ENCODE measurements at places on chromosomes 2 and 18.
A peak's percentile ranks its signal among the peaks of the same experiment; 100 is the strongest.

DNA sequence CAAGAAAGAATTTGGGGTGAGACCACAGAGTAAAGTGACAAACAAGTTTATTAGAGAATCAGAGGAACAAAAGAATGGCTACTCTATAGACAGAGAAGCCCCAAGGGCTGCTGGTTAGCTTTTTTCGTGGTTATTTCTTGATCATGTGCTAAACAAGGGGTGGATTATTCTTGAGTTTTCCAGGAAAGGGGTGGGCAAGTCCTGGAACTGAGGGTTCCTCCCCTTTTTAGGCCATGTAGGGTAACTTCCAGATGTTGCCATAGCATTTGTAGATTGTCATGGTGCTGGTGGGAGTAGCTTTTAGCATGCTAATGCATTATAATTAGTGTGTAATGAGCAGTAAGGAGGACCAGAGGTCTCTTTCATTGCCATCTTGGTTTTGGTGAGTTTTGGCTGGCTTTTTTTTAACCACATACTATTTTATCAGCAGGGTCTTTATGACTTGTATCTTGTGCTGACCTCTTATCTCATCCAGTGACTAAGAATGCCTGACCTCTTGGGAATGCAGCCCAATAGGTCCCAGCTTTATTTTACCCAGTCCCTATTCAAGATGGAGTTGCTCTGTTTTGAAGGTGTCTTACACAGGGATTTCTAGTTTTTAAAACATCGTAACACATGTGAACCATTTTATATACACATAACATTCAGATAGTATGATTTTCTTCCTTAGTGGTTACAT is 77.8 kb downstream of the MYO1B start:
- DNase-seq, result no peak

- no peak for DNase-seq
Measured at GRCh38 chr2:151765760-151766410, 31.6 kb upstream of the NEB start.

- DNase-seq, result no peak
Measured at GRCh38 chr2:14867853-14868252, 235.3 kb downstream of the LRATD1 start.

- no peak for DNase-seq
Measured at GRCh38 chr18:51361130-51361860, 163.8 kb upstream of the MEX3C start.

- peak; percentile 20 for DNase-seq
Measured at GRCh38 chr18:56615738-56616520, 22.5 kb downstream of the TXNL1 start.

DNA sequence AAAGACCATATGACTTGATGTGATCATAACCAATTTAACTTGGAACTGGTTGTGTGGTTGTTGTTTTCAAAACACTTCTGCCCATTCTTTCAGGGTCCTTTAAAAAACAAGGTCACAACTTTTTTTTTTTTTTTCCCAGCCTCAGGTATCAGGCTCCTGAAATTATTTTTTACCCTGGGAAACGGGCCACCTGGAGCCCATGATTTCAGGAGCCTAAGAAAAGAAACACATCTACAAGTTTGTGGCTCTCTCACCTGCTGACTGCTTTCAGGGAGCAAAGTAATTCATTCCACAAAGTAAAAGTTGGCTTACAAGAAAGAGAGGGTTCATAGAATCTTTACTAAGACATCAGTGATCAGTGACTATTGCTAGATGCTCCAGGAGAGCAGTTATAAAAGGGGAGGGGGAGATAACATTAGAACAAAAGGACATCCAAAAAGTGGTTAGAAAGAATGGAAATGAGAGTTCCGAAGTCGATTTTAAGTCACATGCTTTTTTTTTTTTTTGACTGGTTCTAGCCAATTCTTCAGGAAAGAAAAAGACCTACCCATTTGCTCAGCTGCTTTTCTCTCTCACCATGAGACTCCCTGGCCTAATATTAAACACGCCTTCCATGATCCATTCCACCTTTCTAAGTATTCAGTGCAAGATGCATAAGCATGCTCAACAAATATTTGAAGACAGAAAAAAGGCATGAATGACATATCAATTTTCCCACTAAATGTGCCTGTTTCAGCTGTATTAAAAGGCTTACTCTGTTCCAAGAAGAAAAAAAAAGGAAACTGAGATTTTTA is 267.3 kb downstream of the LRATD1 start:
- DNase-seq, result no peak

DNA sequence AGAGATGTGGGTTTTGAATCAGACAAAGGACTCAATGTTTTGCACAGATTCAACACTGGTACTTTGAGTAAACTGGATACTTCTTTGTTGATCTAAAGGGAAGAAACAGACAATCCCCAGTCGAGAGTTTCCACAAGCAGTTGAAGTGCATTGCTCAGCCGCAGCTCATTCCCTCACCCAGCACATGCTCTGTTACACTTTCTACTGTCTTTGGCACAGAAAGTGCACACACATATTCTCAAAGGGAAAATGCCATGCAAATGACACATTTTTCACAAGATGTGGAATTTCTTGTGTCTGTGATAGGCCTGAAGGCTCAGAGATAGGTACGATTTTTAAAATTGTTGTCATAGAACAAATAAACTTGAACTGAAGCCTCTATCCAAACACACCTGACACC is 258.9 kb upstream of the TRIB2 start:
- no peak for DNase-seq

DNA sequence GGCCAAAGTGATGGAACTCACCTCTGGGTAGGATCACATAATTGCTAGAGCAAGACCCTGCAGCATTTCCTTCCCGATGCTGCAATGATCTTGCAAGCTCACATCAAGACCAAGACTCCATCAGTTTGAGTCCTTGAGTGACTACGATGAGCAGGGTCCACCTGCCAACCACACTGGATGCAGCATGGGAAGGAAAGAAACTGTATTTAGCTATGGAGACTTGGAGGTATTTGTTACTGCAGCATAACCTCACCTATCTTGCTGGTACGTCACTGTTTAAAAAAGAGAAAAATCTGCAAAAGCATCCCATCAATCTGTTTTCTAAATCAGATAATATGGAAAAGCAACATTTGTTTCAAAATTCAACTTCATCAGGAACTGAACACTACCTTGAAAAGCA is 2.5 kb downstream of the RNF152 start:
- DNase-seq, result no peak

DNA sequence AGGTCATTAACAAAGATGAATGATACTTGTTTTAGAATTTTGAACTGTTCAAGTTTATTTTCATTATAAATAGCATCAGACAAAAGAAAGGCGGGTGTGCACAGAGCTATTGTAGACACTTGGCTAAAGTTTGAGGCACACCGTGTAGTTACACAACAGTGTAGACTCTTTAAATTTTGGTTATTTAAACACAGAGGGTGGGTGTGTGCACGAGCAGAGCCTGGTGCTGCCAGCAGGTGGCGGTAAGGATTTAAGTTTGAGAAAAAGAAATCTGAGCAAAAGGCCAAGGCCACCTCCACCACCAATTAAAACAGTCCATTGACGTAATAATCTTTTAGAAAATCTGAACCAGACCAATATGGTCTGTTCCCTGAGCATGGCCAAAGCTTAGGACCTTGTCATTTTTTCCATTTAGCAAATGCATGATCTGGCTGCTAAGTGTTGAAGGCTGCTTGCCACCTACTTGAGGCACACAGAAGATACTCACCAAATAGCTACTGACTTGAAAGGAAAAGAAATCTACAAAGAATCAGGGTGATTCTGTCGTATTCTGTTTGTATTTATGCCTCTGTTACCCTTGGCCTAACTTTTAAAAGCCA is 14.3 kb downstream of the COPS7B start:
- DNase-seq, result no peak

GRCh38 chr18:52451851-52452250 is 111.9 kb downstream of the DCC start:
- DNase-seq, result no peak

- no peak for DNase-seq
Measured at GRCh38 chr2:23456881-23457760, 72.1 kb downstream of the KLHL29 start.

GRCh38 chr2:238996331-238997136 is 148.6 kb downstream of the TWIST2 start:
- DNase-seq, result no peak

GRCh38 chr2:139763705-139764104 is 983.5 kb upstream of the NXPH2 start:
- no peak for DNase-seq

DNA sequence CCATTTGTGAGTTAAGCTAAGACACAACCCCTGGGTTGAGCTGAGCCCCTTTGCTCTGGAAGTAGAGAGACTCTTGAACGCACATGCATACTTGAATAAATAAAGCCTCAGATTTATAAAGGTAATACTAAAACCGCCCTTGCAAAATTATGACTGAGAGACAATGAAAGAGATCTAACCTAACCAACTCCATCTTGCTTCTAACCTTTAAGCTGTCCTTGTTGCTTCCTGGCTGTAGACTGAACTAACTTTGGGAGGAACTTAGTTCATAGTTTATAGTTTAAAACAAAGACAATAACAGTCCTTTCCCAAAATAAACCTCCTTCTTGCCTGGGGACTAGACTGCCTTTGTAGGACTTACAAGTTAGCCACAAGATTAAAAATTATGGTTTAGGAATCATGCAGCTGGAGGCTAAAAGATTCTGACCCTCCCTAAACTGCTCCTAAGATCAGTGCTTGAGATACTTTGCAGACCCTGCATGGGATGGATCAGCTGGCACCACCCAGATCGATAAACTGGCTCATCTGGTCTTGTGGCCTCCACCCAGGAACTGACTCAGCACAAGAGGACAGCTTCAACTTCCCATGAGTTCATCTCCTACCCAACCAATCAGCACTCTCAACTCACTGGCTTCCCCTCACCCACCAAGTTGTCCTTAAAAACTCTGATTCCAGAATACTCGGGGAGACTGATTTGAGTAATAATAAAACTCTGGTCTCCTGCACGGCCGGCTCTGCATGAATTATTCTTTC is 240.2 kb upstream of the SLC14A2 start:
- no peak for DNase-seq

DNA sequence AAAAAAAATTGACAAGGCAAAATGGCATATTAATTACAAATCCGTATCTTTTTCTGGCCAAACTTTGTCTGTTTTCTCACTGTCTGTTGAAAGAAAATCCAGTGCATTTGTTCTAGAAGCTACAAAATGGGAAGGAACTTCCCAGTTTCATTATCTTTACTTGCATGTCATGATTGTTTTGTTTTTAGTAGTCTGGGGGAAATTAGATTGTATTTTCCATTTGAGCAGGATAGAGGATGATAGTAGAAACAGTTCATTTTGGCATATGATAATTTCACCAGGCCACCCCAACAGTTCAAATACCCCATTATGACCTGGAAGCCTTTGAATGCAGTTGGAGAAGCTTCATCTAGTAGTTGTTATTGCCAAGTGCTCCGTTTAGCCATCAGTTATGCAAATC is 77.5 kb upstream of the RANBP2 start:
- no peak for DNase-seq

DNA sequence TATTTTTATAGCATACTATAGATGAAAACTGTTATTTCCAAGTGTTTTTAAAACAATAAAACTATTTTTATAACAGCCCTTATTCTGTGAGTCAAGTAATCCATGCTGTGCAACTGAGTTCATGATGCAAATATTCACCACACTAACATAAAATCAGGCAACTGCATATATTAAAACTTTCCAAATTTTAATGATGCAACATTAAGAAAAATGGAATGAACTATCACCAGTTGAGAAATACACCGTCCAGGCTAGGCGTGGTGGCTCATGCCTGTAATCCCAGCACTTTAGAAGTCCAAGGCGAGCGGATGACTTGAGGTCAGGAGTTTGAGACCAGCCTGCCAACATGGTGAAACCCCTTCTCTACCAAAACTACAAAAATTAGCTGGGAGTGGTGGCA is 114.5 kb downstream of the CDH2 start:
- no peak for DNase-seq

- DNase-seq, result no peak
Measured at GRCh38 chr2:85170938-85171475, 37.8 kb downstream of the TCF7L1 start.

DNA sequence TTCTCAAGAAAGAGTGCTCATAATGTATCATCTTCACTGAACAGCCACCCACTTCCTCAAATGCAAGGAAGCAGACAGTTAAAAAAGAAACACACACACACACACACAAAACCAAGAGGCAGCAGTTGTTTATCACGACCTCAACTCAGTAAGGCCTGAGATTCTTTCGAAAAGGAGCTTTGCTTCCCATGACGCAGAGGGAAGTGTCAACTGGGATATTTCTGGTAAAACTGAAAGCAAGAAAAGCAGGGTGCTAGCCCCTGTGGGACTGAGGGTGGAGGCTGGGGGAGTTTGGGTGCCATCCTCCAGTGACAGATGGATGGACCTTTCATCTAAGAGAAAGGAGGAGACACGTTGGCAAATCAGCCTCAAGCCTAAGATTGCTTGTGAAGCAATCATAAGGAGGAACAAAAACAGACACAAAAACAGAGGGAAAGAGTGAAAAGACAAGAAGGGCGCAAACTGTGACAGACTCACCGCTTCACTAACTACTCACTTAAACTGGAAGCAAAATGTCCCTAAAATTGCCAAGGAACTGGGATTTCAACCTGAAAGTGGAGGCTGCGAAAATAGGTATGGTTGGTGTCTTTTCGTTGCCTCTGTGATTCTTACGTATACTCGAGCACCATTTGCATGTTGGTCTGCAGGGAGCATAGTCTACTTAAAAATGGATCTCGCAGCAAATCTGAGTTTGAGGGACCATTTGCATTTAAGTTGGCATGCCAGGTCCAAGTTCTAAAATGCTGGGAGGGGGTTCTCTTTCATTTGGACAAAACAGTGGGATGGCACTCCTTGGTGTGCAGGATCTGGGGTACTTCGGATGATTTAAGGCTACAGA is at the start of gene ARHGAP25:
ARHGAP25 (plus strand) TSS at position 124 of the 838 bp plus-strand sequence; CDS start at position 513, 389 bp downstream.
- no peak for DNase-seq

GRCh38 chr2:30217644-30218337 is 13.5 kb upstream of the LBH start:
- DNase-seq, result peak; percentile 77

- DNase-seq, result no peak
Measured at GRCh38 chr2:54396107-54396506, 60.0 kb upstream of the SPTBN1 start.

DNA sequence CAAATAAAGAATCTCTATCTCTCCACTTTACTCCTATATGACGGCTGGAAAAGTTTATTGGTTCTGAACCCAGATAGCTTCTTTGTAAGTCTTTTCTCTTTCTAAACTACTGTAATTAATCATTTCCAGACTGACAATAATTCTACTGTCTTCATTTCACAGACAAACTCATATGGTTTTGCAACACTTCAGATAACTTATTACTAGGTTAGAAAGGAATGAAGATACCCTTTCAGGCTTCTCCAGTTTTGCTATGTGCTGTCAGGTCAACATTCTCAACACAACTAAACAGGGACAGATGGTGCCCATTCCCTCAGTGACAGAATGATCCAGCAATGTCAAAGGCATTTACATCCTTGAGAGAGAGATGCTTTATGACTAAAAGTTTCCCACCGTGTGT is 198.5 kb upstream of the ITGA4 start:
- DNase-seq, result no peak

GRCh38 chr2:199455545-199456382 is 2.0 kb downstream of the SATB2 start:
- peak; percentile 52 for DNase-seq

Data from NCI-H187 (cell line).